NCI-H526 treated with DMSO at 0.1 percent for 48 hours (cell line): ENCODE measurements at places on chromosomes 13 and 19.

- DNase-seq = no peak
Measured at GRCh38 chr19:33788676-33789075, 8.0 kb upstream of the KCTD15 start.

- DNase-seq = no peak
Measured at GRCh38 chr19:11227195-11227886, 12.1 kb upstream of the ANGPTL8 start.

DNA sequence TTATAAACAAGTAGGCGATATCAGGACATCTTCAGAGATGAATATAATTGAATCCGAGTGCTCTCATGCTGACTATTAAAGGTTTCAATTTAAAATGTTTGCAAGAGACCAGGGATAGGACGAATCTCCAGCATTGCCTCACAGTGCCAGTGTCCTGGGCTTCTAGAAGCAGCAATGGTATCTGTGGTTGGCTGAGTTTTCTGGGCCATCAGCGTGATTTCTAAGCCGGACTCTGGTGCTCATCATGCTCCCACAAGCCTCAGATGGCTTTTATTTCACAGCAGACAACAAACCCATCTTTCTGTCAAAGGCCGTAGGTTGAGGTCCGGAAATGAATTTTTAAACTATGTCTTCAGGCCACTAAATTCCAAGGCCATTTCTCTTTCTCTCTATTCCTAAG lies 187.7 kb downstream of the FOXO1 start:
- no peak for DNase-seq

DNA sequence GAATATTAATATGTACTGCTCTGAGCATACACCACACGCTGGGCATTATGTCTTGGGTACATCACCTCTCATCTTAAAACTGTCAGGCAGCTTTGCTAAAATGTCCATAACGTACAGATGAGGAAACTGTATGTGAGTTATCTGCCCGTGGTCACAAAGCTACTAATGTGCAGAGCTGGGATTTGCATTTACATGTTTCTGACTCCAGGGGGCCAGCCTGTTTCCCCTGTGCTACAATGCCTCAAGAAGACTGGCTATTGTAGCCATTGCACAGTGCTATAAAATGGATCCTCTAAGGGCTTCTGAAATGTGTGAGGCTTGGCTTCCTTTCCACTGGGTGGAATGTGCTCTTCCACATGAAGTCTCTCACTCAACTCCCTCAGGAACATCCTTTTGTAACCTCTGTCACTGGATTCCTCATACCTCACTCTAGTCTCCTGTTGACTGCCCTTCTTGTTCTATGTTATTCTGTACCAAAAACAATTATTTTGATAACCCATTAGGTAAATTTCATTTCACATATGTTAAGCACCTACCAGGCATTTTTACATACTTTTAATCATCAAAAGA lies 95.6 kb upstream of the HTR2A start:
- DNase-seq = no peak

DNA sequence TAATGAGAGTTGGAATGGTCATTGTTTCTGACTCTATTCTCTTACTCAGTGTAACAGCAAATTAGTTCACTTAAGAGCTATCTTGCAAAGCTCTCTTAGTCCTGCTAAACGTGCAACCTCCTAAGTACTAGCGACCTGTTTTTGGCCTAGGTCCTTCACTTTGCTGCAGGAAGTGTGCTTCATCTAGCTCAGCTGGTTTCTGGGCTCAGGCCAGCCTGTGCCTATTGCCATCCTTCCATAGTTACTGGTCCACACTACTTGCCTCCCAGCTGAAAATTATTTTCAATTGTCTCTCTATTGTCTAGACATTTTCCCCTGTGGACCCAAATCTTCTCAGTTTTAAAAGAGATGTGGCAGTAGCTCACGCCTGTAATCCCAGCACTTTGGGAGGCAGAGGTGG lies 561.3 kb downstream of the FGF9 start:
- no peak for DNase-seq

- DNase-seq = no peak
Measured at GRCh38 chr19:45358213-45358792, 12.1 kb downstream of the ERCC2 start.

DNA sequence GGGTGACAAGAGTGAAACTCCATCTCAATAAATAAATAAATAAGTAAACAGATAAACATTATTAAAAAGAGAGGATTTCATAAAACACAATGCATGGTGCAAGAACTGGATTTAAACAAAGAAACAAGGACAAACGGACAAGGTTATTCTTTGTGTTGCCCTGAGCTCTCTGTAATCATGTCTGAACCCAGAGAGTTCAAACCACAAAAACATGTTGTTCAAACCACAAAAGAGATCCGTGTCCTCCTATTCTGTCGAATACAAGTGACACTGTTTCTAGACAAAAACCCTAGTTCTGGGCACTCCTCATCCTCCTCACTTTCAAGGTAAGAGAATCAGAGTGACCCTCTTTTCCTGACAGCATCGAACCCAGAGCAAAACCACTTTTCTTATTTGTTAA lies 4.6 kb upstream of the TPRX2 start:
- no peak for DNase-seq

DNA sequence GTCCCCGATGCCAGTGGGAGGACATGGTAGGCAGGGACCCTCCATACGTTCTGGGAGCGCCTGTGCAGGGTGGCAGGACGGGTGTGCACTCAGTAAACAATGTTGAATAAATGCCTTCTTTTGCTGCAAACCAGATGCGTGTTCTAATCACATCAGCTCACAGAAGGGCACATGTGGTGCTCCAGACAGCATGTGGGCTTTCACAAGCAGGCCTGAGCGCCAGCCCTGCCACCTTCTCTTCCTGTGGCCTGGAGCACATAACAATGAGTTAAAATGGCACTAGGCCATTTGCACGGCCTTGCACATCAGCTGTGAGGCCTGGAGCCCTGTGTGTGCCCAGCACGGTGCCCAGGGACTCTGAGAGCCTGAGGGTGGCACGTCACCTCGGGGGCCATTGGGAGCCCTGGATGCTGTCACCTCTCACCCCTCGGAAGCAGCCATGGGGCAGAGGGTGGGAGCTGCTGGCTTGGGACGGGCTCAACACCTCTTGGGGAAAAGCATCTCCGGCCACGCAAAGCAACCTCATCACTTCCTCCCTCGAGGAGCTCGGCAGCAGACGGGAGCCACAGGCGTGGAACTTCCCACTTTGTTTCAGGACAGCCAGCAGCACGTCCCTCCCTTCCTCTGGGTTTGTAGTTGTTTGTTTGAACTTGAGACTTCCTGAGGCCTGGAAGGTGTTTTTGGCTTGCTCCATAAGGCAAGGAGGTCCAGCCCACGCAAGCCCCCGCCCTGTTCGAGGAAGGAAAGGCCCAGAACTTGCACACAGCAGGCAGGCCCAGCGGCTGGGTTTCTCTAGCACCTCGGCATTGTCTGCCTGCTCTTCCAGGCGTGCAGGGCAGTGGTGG lies 9.8 kb downstream of the MCF2L start:
- DNase-seq = no peak

DNA sequence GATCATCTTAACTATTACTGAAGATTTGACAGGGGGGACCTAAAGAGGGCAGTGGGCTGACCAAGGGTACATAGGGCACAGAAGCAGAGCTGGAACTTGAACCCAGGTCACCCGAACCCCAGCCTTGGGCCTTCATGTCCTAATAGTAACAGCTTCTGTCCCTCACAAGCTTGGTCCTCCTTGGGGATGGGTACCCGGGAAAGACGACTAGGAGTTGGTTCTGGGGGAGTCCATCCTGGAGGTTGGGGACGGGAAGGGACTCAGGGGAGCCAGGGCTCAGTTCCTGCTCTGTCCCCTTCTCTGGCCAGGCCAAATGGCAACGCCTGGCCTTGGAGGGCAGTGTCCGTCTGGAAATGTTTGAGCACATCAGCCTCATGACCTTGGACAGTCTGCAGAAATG lies 39.6 kb upstream of the CYP4F8 start:
- DNase-seq = no peak

DNA sequence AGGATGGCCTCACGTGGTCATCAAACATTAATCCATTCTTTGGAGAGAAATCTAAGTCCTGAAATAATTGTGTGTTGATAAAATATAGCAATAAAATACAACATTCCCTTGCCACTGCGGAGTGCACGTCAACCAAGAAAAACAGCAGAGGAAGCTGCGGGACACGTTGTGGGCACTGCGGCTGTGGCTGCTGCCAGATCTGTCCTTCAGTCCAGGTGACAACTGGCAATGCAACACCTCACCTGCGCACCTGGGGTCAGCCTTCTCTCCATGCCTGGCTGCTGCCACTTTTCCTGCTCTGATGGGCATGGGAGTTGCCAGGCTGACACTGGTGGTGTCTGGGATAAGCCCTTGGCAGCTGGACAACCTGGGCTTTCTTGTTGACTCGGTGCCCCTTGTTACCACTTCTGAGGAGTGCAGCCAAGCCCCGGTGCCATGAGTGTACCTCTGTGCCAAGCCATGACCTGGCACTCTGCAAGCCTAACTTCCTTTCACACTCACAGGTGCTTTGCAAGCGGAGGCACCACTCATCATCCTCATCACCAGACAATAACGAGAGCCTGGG lies 251.6 kb upstream of the TSHZ3 start:
- no peak for DNase-seq

DNA sequence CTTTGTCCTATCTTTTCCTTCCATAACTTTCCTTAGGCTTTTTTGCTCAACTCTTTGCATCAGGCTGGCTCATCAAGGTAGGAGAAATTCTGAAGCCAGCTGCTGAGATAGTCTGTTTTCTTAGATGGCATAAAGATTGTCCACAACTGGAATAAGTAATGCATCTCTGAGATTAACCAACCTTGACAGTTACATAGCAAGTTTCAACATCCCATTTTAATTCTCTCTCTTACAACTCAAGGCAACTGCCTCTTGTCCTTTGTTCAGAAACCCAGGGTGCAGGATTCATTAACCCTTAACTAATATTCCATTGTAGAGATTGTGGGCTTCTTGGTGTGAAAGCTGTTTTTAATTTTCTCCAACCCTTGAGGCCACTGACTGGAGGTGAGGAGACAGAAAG lies 239.2 kb downstream of the LACC1 start:
- DNase-seq = no peak

DNA sequence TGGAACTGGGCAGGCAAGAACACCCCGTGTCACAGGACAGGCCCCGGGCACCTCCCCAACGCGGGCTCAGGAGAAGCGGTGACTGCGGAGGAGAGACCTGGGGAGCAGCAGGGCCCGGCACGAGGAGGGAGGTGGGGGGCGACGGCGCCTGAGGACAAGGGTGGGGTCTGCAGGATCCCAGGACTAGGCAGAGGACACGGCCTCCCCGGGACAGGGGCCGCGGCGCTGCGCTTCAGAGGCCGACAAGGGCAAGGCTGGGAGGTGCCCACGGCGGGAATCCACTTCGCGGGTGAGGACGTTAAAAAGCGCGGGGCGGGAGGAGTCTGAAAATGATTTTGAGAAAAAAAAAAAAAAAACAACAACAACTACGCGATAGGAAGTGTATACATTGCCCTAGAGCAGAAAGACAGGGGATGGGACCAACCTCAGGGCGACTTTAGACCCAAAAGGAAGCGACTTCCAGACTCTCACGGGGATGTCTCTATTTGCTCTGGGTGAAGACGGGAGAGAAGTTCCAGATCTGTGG lies 44.9 kb downstream of the ZNF611 start:
- DNase-seq = peak; percentile 21

DNA sequence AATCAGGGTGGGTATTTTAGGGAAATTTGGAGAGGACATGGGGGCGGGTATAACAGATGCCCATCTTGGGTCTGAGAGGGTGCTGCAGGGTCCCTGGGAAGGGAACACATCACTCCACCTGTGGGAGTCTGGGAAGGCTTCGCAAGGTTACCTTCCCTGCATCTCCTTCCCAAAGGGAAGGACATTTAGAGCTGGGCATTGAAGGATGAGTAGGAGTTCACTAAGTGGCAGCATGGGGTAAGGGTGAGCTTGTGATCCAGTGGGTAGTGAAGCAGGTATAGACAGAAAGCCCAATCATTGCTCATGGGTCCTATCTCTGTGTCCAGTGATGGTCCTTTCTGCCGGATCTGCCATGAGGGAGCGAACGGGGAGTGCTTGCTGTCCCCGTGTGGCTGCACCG lies 13.2 kb downstream of the MARCHF2 start:
- DNase-seq = no peak

GRCh38 chr13:94416454-94417080 lies 62.9 kb downstream of the DCT start:
- DNase-seq = peak; percentile 35

- no peak for DNase-seq
Measured at GRCh38 chr13:48448285-48448958, 35.5 kb upstream of the LPAR6 start.

DNA sequence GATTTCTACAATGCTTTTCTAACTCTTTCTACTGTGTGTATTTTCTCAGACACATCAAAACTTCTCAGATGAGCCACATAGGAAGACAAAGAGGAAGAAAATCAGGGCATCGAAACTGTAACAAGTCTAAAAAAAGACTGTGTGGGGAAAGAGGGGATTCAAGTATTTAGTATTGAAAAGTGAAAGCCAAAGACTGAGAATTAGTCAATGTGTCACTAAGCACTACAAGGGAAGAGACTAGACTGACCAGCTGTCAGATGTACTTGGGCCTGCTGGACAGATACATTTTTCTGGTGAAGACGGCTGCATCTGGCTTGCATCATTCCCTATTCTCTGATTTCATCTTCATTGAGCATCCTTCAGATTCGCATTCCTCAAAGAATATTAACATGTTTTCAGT lies 25.4 kb downstream of the COMMD6 start:
- no peak for DNase-seq

GRCh38 chr19:22735911-22736645 lies 47.9 kb downstream of the ZNF99 start:
- no peak for DNase-seq

DNA sequence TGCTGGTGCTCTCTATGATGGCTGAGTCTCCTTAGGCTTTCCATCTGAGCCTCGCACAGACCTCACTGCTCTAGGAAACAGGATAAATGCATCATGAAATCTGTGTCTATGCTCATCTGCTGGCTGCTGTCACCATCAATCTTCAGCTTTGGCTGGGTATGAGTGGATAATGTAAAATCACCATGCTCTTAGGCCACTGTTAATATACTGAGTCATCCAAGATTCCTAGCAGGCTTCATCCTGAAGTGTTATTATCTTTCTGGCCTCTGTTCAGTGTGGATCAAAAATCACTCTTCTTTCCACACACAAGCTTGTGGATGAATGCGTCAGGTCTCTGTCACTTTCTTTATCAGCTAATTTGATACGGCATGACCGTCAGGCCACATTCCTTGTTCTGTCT lies 317.4 kb downstream of the NALCN start:
- DNase-seq = no peak

DNA sequence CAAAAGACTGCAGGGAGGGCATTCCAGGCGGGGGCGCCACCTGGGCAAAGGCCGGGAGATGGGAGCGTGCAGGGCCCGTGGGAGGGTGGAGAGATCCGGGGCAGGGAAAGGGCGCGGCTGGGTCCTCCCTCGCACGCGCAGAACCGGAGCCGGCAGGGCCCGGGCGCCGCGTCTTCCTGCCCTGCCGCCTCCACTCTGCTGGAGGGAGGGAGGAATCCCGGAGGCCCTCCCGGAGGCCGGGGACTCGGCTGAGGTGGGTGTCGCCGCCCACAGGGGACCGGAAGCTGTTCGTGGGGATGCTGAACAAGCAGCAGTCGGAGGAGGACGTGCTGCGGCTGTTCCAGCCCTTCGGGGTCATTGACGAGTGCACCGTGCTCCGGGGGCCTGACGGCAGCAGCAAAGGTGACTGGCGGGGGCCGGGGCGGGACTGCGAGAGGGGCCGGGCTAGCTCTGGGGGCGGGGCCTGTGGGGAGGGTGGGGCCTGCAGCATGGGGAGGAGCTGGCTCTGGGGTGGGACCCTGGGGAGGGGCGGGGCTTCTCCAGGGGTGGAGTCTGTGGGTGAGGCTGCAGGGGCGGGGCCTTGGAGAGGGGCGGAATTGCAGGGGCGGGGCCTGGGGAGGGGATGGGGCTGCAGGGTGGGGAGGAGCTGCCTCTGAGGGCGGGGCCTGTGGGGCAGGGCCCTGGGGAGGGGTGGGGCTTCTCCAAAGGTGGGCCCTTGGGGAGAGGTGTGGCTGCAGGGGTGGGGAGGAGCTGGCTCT lies 51.3 kb downstream of the CELF5 start:
- peak; percentile 77 for DNase-seq
